ENCODE measurements at places on chromosomes 5 and 9.

DNA sequence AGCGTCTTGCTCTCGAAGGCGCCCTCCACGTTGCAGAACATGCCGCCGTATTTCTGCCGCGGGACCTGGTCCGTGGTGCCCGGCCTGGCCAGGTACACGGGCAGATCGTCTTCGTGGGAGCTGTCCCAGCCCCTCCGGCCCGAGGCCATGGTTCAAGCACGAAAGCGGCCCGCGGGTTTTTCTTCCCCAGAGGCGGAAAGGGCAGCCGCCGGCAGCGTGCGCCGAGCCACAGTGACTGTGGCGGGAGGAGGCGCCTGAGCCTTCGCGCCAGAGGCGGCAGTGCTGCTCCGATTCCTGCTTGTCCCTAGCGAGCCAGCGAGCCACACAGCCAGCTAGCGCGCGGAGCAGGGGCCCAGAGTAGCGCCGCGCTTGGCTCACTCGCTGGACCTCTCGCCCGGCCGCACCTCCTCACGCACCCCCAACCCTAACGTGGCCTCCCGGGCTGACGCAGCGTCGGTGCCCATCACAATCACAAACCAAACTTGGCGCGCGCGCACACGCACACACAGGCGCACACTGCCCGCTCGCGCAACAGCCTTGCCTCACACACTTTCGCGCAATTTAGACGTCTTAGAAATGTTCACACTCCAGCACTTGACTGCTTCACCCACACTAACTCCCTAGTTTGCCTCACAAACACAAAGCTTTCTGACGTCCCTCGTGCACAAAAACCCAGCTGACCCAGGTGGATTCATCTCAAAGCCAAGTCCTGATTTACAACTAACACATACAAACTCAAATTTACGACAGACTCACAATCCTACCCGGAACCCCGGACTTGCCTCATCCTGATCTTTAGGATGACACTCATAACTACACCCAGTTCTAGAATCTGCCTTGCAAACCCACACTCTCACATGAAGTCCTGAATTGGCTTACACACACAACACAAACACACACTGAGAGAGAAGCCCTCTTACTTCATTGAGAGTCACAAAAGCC lies at the start of gene DPYSL3:
TSS of gene DPYSL3 (minus strand) at position 359 of the 942 bp plus-strand sequence. CDS start at position 149, 210 bp downstream.
- DNase-seq, result no peak

GRCh38 chr5:117856713-117857112 lies 1131.6 kb downstream of the DTWD2 start:
- no peak for DNase-seq

- peak; percentile 68 for DNase-seq
Observed at GRCh38 chr5:171092194-171092593, 216.9 kb upstream of the TLX3 start.

- no peak for DNase-seq
Observed at GRCh38 chr5:158084292-158084691, 225.3 kb upstream of the CLINT1 start.

DNA sequence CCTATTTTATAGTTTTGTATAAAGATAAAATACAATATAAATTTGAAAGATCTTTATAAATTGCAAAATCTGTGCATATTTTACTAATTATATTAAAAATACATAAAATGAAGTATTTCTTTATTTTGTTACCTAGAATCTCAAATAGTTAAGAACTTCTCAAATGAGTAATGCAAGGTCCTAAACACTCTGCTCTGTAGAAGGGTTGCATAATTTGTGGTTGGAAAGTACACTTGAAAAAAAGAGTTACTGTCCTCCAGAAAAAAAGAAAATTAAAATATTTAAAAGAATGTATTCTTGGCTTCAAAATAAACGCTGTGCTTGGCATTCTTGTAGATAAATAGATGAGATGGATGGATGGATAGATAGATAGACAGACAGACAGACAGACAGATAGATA lies 428.8 kb upstream of the CDH6 start:
- no peak for DNase-seq

- no peak for DNase-seq
Observed at GRCh38 chr5:39624268-39624886, 199.6 kb upstream of the DAB2 start.

DNA sequence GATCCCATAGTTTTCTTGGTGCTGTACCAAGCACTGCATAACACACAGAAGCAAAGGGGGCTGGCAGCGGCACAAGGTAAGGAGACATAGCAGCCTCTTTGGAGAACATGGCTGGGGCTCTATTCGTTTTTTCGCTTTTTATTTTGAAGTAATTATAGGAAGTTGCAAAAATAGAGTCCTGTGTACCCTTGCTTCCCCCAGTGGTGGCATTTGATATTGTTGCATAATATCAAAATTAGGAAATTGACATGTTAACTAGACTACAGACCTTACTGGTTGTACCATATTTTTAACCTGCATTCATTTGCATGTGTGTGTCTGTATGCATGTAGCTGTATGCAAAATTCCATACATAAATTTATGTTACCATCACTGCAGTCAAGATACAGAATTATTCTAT lies 6.6 kb upstream of the UBQLN1 start:
- DNase-seq, result no peak

- DNase-seq, result no peak
Observed at GRCh38 chr5:19002111-19002510, 985.9 kb downstream of the CDH18 start.

DNA sequence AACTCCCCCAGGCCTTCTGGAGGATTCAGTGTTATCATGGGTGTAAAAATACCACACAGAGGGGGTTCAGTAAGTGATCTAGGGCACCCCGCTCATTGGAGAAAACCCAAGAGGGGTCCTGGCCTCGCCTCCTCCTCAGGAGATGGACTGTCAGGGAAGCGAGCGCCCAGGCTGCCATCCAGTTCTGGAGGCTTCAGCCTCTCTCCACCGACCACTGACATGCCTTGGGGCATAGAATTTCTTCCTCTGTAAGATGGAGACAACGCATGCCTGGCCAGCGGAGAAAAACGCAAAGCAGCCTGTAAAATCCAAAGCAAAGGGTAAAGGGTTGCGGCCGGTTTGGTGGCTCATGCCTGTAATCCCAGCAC lies 165.4 kb downstream of the COL23A1 start:
- no peak for DNase-seq

DNA sequence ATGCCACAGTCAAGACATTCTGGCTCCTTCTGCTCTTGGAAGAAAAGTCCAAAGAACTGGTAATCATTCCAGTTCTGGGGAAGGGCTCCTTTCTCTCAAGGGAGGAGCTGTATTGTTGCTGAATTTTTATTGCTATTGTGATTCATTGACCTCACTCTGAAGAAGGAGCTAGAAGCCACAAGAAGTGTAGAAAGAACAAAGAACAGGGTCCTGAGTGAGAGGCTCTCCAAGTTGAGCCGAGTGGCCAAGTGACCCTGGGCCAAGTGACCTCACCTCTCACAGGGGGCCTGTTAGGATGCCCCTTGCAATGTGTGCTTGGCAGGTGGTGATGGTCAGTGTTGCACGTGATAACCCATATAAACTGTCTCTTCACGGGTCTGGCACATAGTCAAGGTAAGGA lies 173.3 kb downstream of the FGF18 start:
- DNase-seq, result no peak

DNA sequence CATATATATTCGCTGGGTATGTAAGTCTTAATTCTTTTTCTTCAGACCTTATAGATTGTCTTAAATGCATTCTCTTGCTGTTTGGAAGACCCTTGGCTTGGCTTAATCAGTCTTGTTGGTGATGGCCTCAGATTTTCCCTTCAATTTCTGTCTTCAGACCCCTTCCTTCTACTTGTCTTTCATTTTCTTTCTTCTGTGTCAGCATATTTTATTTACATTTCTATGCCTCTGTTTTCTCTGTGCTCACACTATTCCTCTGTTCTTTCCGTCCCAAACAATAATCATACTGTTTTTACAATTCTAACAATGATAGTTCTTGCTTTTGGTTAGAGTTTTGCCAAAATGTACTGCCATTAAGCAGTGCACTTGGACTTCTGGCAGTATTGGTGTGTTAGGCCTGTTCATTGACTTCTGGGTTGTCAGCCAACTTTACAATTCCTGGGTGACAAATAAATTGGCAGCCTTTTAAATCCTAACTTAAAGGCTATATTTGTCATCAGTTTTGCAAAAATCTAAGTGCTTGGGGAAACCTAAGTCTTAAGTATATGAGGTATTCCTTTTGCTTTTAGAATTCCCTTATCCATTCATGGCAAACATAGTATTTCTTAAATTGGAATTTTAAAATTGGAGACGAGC lies 8.0 kb downstream of the SRFBP1 start:
- DNase-seq, result no peak

DNA sequence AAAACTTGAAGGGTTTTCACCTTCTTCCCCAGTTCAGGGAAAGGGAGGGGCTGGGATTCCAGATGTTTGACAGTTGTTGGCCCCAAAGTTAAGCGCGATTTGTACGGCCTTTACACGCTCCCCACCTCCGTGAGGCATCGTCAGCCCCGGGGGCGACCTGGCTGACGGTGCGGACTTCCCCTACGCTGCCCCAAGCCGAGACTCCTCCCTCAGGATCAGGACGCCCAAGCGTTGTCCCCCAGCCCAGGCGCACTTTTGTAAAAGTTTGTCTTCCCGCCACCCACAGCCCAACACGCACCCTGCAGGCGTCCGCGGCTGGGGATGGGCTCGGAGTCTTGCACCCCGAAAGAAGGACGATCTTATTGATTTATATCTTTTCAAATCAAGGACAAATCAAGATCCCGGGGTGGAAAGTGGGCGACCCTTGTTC lies 713 bp downstream of the MOB3B start:
- no peak for DNase-seq

- DNase-seq, result no peak
Observed at GRCh38 chr9:2229109-2229721, 214.1 kb downstream of the SMARCA2 start.

DNA sequence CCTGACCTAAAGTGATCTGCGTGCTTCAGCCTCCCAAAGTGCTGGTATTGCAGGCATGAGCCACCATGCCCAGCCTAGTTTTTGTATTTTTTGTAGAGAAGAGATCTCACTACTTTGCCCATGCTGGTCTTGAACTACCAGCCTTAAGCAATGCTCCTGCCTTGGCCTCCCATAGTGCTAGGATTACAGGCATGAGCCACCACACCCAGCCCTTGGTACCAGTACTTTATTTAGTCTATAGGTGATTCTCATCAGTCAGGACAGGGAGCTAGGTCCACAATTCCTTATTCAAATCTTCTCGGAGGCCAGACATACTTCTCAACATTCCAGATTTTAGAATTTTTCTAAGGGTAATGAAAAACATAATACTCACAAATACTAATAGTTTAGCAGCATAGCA lies 8.4 kb downstream of the ZNF131 start:
- no peak for DNase-seq

DNA sequence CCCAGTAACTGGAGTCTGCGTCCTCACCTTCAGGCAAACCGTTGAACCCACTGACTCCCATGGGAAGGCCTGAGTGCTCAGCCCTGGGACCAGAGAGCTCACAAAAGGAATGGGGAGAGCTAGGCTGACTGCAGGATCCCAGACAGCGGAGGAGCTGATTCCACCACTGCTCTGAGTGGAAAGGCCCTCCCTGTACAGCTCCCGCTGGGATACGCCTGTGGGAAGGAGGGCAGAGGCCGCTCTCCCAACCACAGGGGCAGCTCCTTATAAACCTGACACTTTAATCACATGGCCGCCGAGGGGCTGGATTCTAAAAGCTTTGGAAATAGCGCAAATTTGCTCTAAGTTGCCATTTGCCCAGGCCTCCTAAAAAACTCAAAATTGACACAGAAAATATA lies 37.1 kb downstream of the DBH start:
- no peak for DNase-seq

DNA sequence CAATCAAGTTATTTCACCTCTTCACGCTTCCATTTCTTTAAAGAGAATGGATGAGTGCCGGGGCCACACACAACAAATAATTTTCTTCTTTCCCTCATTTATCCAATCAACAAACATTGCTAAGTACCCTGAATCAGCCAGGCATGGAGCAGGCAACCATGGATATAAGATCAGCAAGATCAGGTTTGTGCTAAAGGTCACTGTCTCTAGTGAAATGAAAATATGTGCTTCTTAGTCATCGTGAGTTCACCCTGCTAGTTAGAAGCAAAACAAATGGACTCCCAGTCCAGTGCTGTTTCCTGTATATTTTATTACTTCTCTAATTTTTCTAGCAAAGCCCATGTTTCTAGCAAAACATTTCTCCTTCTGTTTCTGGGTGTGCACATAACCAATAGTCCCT lies 629.2 kb downstream of the BNC2 start:
- no peak for DNase-seq

DNA sequence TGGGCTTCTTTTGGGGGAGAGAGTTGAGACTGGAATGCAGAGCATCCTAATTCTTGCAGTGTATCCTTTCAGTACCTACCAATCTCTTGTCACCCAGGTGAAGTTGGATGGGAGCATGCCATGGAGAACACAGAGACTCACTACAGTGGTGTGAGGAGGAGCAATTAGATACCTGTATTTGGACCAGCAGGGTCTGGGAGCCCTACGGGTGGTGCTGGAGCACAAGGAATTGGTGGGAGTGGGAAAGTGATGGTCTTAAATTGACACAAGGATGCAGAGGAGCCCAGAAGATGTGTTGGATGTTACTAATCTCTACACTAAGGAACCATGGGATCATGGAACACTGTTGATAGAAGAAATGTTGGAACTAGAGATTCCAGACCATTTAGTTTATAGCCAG lies 212.7 kb downstream of the CHSY3 start:
- no peak for DNase-seq

DNA sequence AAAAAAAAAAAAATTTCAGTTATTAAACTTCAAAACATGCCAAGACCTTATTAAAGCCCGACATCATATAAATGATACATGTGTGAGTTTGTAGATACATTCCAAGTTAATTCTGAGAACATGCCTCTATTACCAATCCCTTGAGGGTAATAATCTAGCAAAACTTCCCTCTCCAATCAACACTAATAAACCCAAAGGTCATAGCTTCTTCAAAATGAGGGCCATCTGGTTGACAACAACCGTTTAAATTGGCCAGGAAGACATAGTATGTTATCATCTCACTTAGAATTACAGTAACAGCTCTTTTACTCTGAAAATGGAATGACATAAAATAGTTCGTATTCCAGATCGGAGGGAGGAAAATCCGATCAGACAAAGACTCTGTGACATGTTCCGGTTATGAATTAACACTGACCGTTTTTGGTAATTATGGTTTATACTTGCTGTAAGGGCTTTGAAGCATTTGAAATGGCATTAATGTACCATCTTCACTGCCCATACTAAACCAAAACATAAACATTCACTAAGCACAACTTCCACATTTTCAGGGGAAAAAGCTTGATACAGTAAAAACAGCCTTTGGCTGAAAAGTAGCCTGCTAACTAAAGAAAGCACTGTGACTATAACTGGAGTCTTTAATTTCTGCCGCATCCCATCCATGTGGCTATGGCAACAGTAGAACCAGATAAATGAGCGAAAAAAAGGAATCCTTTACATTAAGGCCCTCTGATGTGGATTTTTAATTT lies 50.3 kb downstream of the ANKH start:
- no peak for DNase-seq

DNA sequence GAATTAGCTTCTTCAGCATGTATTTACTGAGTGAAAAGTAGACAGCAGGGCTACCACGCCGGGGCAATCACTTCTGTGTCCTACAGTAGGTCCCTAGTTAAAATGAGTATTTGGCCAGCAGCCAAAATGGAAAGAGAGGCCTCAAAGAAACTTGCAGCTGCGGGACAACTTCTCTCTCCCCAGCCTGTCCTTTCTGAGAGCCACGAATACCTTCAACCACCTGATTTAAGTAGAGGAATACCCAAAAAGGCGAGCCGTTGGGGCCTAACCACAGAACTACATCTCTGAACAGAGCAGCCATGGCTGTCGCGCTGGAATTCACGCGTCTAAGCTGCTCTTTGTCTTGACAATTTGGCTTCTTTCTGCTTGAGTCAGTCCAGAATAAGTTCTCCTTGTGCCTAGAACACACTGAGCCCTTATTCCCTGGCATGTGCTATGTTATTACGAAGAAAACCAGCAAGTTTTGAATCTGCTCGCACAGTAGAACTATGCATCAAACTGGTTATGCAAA lies 43.8 kb upstream of the GOLPH3 start:
- no peak for DNase-seq
